Activated CD4-positive, alpha-beta memory T cell treated with anti-CD3 and anti-CD28 coated beads, Interleukin-2, amount 10 ng/mL, durations not matched to agents 7 days and 5 days (primary cell): ENCODE measurements at places on chromosomes 5 and 9.

- no peak for DNase-seq
Measured at GRCh38 chr5:31007672-31008071, 185.8 kb upstream of the CDH6 start.

DNA sequence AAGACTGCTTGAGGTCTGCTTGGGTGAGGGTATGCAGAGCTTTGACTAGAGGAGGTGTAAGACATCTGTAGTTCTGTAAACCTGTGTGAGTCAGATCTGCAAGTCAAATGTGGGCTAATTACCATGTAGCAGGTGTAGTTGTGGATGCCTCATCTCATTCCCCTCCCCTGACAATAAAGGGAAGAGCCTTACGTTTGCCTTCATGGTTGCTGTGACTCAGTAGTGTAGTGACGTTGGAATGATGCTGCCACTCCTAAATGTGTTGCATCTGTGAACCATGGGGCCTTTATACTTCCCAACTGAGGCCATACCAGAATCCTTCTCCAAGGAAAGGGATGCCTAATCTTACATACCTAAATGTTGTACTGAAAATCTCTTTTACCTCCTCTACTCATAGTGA is 26.0 kb downstream of the PRDM6 start:
- DNase-seq = no peak

DNA sequence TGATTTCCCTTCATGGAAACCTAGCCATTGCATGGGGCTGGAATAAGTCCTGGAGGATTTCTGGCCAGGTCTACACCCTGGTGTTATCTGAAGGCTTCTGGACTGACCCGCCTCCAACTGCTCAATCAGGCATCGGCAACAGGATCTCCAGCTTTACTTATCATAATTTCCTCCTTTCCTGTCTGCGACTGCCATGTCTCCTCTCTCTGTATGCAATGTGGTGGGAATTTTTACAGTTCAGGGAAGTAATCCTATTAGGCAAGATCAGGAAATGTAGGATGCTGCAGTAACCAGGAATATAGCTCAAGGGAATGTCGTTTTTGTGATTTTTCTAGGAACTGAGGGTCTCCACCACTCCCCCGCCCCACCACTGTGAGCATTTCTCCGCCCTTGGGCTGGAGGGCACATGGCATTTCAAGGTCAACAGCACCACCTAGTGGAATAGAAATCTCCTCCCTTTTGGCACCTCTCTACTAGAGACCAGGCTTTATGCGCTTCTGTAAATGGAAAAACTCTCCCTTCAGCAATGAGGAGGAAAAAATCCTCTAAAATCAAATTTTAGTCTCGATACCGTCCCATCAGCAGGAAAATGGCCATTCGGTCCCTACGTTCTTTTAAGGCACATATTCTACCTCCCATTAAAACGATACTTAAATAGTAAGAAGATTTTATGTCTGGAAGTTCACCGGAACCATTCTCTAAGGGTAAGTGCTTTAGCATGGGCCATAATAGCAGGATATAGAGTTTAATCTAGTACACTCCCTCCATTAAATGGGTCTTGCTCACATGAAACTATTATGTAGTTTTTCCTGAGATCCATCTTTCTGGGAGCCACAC is 93.0 kb downstream of the YTHDC2 start:
- DNase-seq = peak; percentile 53

- no peak for DNase-seq
Measured at GRCh38 chr9:7451062-7451461, 348.5 kb downstream of the DMAC1 start.

- DNase-seq = no peak
Measured at GRCh38 chr9:98765256-98765655, 31.1 kb downstream of the ANKS6 start.

- no peak for DNase-seq
Measured at GRCh38 chr5:81401266-81401665, 7.3 kb upstream of the ACOT12 start.

- DNase-seq = no peak
Measured at GRCh38 chr9:89185980-89186379, 7.4 kb upstream of the SHC3 start.

DNA sequence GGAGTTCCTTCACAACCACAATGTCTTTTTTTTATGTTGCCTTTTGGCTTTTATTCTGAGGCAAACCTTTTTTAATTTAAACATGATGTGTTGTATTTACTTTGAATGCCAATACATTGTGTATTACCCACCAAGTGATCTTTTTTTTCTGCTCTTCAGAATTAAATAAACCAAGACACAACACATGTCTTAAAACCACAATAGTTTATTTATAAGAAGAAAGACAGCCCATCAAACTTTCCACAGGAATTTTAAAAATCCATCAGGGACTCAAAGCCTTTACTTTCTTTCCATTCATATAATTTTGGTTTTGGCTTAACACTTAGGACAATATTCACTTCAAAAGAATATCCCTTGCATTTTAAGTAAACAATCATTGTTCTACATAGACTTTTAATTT is 321.8 kb upstream of the MEF2C start:
- no peak for DNase-seq

DNA sequence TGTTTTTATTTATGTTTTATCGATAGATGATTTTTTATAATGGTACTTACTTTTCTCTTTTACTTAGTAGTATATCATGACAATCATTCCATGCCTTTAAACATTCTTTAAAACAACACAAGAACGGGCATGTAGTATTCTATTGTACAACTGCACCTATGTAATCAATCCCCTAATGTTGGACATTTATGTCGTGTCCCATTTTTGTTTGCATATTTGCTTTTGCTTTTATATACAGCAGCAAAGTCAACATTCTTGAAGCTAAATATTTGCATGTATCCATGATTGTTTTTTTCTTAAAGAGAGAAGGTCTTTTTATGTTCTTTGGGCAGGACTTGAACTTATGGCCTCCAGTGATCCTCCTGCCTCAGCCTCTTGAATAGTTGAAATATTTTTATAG is 527.0 kb upstream of the CLINT1 start:
- DNase-seq = no peak

DNA sequence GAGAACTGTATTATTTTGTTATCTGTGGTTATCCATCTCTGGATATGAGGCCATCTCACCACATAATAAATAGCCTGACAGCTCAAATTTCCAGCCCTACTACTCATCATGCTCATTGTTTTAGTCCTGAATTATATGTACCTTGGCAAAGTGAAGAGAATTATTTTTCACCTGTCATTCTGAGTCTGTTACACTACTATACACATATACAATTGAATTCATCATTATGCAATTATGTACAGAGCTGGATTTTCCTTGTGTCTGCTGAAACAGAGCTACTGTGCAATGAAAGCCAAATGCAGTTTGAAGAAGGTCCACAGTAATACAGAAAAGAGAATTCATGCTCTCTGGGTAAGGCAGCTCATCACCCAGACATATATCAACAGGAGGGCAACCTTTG is 28.5 kb downstream of the ESM1 start:
- DNase-seq = no peak

DNA sequence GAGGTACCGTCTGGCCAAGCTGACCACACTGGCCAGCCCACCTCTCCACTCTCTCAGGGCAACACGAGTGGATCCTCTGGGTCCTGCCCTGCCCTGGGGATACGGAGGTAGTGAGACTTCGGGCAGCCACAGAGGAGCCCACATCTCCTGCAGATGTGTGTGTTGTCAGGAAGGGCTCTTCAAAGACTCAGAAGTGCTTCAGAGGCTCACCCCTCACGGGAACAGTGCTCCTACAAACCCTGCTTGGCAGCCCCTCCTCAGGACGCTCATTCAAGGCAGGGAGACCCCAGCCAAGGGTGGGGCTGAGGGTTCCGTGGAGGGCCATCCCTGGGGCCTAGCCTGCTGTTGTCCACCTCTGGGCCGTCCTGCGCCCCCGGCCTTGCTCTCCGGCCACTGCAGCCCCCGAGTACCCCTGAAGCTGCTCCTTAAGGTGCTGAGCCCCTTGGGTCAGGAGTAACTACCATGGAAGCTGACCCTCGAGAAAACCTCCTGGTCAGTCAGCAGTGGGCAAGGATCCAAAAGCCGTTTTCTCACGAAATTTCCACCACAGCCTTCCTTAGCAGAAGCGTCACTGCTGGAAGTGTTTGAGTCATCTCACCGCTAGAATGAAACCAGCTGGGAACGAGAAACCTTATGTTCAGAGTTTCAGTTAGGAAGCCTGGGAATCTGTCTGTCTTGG is 23.2 kb upstream of the LRRC14B start:
- DNase-seq = no peak

- DNase-seq = no peak
Measured at GRCh38 chr5:11166923-11167322, 405.9 kb upstream of the DAP start.

- DNase-seq = no peak
Measured at GRCh38 chr5:146704949-146705665, 173.4 kb downstream of the PPP2R2B start.

GRCh38 chr5:154118893-154119336 is 71.6 kb upstream of the GALNT10 start:
- DNase-seq = no peak

- no peak for DNase-seq
Measured at GRCh38 chr9:135887021-135887507, 20.3 kb downstream of the CAMSAP1 start.

DNA sequence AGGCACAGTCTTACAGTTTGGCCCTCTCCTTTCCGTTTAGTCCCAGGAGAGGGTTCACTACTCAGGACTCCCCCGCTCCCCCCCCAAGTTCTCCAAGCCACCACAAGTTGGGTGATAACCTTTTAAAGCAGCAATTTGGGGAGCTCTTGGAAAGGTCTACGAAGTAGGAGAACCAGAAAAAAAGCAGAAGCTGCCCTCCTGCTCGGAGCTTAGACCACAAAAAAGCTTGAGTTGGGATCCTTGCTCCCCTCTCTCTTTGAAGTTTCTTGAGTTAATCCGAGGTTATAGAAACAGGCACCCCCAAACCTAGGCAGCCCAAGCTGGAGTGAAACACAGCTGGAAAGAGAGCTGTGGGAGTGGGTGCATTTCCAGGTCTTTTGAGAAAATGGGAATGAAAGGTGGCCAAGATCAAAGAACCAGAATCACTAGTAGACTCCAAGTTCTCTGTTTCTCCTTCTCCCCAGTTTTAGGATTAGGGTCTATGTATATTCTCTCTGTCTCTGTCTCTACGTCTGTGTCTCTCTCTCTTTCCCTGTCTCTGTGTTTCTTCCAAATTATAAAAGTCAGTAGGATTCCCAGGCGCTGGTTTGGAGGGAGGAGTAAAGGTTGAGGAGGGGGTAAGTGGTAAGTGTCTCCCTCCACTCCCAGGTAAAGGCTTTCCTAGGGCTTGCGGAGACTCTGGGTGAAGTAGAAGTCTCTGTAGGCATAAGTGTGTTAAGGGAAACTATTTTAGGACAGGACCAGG is 2.8 kb downstream of the LHX2 start:
- no peak for DNase-seq

GRCh38 chr5:68074633-68075032 is 140.9 kb upstream of the PIK3R1 start:
- no peak for DNase-seq

- DNase-seq = no peak
Measured at GRCh38 chr5:111308951-111309350, 84.8 kb downstream of the CAMK4 start.

DNA sequence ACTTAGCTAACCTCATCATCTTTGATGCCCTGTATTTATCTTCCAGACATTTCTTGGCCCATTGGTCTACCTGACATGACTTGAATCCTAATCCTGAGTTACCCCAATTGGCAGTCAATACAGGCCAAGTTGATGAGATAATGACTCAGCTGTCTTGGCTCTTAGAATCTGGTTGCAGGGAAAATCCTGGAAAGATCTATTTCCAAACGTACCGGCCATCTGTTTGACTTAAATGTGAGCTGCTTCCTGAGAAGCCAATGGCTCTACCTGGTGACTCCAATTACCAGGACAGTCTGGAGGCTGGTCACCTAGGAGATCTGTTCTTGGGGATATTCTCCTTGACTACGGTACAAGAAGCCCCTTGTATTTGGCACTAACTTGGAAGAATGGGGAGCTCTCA is 475.2 kb upstream of the BRINP1 start:
- no peak for DNase-seq

GRCh38 chr9:104836767-104837166 is 72.8 kb downstream of the NIPSNAP3B start:
- DNase-seq = no peak

DNA sequence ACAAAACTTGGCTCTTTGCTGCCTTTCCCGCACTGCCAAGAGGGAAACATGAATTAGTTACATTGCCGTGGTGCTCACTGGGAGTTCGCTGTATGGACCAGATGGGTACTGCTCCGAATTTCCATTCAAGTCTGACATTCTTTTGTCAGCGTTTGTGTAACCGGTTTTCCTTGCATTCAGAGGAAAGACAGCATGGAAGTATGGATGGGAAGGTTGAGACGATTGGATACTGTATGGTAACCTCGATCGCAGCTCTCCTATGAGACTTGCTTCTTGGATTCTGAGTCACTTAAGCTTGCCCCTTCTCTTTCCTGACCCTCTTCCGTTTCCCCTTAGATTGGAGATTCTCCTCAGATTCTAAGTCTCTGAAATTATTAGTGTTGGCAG is 625 bp upstream of the UBLCP1 start:
- DNase-seq = no peak

GRCh38 chr9:116355153-116355921 is 201.7 kb downstream of the PAPPA start:
- DNase-seq = no peak

DNA sequence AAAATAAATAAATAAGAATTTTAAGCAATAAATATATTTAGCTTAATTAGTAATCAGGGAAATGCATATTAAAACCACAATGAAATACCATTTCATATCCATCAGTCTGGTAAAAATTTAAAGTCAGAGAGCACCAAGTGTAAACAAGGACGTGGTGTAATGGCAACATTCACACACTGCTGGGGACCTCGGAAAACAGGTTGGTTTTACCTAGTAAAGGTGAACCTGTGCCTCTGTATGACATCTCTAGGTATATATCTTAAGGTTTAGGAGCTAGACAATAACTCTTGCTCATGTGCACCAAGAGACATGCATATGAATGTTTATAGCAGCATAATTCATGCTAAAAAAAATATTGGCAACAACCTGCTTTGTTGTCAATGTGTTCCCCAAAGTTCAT is 29.7 kb downstream of the FNBP1 start:
- DNase-seq = no peak

GRCh38 chr9:27785714-27786100 is 212.4 kb upstream of the C9orf72 start:
- no peak for DNase-seq

DNA sequence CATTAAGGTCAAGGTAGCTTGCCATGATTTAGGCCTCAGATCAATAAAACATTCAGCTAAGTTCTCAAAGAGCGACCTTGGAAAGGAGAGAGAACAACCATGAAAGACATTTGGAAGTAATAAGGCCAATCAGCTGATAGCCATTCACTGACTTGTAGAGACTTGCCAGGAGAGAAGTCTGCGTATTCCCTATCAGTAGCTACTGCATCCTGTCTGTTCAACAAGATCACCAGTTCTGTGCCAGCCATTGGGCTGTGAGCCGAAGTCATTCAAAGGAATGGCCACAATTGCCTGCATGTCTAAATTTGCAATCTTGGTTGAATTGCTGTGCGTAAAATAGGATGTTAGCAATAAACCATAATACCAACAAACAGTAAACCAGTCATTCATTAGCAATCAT is 219.8 kb downstream of the FBXL7 start:
- no peak for DNase-seq
